ENCODE measurements at places on chromosomes 2 and 18.
A peak's percentile ranks its signal among the peaks of the same experiment; 100 is the strongest.

DNA sequence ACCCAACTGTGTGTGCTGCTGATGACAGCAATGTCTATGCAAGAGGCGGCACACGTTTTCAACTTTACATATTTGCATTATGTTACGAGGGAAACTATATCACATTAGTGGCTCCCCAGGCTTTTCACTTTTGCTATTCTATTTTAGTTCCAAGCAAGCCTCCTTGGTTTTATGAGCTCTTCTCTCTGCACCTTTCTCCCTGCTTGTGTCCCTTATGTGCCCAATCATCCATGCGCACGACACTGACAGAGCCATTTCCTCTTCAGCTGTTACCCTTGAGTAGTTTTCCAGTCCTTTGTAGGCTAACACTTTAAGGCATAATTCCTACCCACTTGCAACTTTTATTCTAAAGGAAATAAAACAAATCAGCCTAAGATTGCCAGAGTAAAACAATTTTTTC, 154.3 kb downstream of the TCF4 start:
- no peak for DNase-seq

GRCh38 chr2:67065046-67065445, 332.1 kb upstream of the ETAA1 start:
- DNase-seq, result no peak

DNA sequence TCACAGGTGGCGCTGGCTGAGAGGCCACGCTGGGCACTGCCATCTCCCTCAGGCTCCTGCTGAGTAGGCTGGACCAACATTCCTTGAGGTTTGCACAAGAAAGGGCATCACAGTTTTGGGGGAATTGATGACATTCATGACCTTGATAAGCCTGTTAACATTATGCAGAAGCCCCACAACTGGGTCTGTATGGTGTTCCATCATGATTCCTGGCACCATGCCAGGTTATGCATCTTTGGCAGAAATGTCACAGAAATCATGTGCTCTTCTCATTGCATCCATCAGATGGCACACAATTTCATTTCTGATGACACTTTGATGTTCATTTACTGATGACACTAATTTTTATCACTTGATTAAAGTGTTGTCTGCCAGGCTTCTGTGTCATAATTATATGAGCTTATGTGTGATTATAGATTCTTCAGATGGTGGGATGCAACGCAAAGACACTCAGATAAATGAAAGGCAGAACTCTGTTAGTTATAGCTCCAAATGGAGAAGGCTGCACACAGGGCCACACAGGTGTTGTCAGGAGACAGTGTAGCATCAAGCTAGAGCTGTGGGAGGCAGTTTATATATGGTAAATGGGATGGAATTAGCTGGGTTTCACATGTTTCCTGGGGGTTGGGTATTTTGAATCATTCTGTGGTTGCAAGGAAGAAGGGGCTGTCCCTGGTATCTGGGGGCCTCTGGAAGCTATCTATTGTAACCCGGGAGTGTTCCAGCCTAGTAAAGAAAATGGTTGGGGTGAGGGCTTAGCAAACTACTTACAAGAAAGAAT, 191.3 kb downstream of the SLC39A10 start:
- DNase-seq, result no peak

DNA sequence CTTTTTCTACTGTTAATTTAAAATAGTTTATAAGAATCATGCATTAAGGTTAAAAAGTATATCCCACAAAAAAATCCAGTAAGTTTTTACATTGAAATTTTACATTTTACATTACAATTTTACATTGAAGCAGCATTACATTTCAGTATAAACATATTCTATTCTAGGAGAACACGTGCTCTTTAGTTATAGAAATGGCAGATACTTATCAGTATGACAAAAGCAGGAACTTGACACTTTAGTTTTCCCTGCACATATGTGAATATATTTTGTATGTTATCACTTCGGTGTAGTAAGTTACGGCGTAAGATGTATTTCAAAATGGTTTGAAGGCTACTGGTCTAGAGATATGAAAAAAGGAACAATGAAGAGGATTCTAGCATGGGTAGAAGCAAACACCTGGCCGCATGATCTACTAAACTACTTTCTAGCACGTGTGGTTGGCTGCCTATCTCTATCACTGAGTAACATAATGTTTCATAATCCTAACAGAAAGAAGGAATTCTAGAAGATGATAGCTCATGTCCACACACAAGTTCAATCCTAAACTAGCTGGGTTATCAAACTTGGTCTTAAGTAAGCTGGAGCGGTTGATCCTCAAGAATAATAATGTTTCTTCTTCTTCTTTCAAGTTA, 5.4 kb downstream of the IMMT start:
- no peak for DNase-seq

DNA sequence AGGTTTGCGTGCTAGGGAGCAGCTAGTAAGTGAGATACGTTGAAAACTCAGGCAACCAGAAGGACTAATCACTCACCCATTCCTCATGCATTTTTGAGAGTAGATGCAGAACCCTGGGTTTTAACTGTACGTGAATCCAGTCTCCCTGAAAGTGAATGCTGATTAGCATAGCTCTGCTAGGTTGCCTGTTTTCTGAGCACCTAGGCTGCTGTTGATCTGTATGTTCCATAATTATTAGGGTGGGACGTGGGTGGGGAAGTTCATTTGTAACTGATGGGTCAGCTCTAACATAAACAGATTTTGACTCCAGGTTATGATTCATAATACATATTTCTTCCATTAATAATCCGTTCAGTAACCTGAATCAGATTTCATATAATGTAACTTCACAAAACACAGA, 379.0 kb upstream of the FANCL start:
- DNase-seq, result peak; percentile 23

GRCh38 chr2:26270373-26270772, 25.6 kb downstream of the HADHB start:
- no peak for DNase-seq

GRCh38 chr2:217698691-217699090, 304.1 kb downstream of the TNS1 start:
- DNase-seq, result no peak

DNA sequence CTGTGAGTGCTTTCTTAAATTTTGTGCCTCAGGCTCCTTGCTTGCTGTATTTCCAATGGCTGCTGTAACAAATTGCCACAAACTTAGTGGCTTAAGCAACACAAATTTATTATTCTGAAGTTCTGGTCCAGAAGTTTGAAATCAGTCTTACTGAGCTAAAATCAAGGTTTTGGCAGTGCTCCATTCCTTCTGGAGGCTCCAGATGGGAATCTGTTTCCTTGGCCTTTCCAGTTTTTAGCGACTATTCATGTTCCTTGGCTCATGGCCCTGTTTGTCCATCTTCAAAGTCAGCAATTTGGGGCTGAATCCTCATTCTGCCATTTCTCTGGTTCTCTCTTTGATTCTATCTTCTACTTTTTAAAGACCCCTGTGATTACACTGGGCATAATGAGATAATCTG, 31.8 kb downstream of the STRADB start:
- DNase-seq, result no peak

DNA sequence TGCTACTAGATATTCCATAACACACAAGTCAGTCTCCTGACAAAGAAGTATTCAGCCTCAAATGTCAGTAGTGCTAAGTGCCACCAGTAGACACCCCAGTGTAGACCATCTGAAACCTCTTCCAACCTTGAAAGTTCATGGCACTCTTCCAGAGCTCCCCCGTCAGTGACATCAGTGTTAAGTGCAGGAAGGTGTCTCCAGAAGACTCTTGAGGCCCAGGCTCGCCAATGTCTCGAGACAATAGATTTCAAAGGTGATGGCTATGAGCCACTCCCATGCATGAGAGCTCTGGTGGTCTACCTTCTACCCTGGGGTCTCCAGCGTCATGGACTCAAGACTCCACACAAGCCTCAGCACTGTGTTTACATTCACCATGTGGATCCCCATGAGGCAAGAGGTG, 183.8 kb downstream of the SMAD2 start:
- DNase-seq, result no peak

DNA sequence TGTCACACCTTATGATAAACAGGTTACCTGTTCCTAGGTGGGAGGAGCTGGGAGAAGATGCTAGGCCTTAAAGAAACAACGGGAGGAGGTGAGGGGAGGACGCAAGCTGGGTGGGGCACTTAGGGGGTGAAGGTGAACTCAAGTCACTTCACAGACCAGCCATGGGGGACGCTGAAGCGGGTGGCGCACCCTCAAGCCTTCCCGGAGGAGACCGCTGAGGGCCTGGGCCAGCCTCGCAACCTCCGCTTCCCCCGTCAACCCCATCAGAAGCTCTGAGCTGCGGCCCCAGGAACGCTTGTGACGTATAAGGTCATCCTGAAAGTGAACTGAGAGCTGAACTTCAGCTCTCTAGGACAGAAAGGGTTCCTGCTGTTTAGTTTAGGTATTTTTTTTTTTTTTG, 133.5 kb downstream of the MBP start:
- no peak for DNase-seq

Measured in fibroblast of skin of right quadriceps (primary cell).